GM23338 (cell line): ENCODE measurements at places on chromosomes 7 and 10.

DNA sequence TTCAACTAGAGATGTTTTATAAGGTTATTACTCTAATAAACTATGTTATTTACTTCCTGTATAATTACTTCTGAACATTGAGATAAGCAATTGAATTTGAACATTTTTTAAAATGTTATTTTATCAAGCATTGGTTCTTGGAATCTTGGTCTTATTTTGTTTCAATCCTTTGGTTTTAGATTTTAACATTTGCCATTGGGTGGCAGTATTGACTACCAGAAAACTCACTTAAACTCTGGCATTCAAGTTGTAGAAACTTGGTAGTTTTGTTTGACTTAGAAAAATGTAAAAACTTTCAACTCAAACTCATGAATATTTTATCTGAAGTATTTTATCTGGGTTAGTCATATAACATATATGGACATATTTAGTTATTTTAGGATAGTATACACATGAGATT lies 48.1 kb downstream of the ATRNL1 start:
- no peaks in the 10 kb centered on the region for H3K27me3 ChIP-seq
- H3K4me1 ChIP-seq, result no peaks in the 10 kb centered on the region
- DNase-seq, result peak; percentile 44
- H3K27ac ChIP-seq, result no peak overlapping the region

GRCh38 chr7:105277341-105277740 lies 111.4 kb downstream of the SRPK2 start:
- H3K27me3 ChIP-seq, result no peaks in the 10 kb centered on the region
- no peak for DNase-seq
- no peaks in the 10 kb centered on the region for H3K36me3 ChIP-seq
- no peak overlapping the region for H3K27ac ChIP-seq
- H3K4me3 ChIP-seq, result no peak overlapping the region

GRCh38 chr7:20383351-20383750 lies 52.7 kb downstream of the ITGB8 start:
- H3K27ac ChIP-seq, result no peak overlapping the region
- H3K36me3 ChIP-seq, result no peaks in the 10 kb centered on the region; the same call in 1 of the 2 replicates
- H3K4me3 ChIP-seq, result no peak overlapping the region
- no peak for DNase-seq
- no peaks in the 10 kb centered on the region for H3K4me1 ChIP-seq
- no peaks in the 10 kb centered on the region for H3K27me3 ChIP-seq

GRCh38 chr10:103529539-103529938 lies 36.0 kb downstream of the NEURL1 start:
- H3K36me3 ChIP-seq, result no peaks in the 10 kb centered on the region
- H3K4me1 ChIP-seq, result no peaks in the 10 kb centered on the region
- H3K4me3 ChIP-seq, result no peak overlapping the region
- H3K27me3 ChIP-seq, result no peaks in the 10 kb centered on the region
- no peak for DNase-seq
- no peak overlapping the region for H3K27ac ChIP-seq
